Cortex of kidney (tissue), 1 donor: ENCODE measurements at places on chromosomes 6 and 20.

GRCh38 chr6:162056745-162057144 is 670.8 kb downstream of the PRKN start:
- no peak for DNase-seq

DNA sequence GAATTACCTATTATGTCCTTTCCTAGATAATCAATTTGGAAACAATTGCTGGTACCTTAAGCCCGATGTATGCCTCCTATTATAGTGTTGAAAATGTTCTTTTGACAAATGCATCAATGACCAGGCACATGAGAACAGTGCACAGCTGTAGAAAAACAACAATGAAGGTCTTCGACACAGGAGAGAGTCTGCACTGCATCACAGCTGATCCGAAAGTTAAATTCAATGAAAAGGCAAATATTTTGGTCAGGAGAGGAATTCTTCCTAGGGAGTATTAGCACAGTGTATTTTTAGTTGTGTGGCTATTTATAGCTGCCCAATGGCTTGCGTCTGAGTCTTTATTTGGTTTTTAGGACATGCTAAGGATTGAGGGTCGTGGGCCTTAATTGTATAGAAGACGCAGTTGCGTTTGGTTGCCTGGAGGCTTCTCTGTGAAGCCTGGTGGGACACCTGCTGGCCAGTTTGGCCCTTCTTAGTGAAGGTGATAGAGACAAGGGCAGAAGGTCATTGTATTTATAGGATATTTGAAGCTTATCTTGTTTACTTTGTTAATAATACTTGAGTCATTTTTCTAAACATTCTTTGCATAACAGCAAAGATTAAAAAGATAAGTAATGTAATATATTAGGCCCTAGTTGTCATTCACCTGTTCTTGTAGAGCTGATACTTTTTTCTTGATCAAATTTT is 72.3 kb downstream of the CDYL start:
- no peak for DNase-seq

DNA sequence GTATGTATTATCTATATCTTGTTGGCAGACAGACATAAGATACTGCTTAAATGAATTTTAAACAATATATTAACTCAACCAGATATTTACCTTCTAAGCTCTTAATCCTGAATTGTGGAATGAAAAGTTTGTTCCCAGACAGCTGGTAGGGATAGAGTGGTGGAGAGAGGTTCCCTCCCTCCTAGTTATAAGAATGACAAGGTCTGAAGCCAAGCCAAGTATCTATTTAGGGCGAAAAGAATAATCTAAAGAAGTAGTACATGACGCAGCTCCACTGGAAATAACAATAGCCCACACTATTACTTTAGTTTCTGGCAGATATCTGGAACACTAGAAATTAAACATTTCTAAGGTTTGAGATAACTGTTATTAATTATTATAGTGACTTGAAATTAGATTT is 104.3 kb downstream of the AHI1 start:
- DNase-seq = no peak

DNA sequence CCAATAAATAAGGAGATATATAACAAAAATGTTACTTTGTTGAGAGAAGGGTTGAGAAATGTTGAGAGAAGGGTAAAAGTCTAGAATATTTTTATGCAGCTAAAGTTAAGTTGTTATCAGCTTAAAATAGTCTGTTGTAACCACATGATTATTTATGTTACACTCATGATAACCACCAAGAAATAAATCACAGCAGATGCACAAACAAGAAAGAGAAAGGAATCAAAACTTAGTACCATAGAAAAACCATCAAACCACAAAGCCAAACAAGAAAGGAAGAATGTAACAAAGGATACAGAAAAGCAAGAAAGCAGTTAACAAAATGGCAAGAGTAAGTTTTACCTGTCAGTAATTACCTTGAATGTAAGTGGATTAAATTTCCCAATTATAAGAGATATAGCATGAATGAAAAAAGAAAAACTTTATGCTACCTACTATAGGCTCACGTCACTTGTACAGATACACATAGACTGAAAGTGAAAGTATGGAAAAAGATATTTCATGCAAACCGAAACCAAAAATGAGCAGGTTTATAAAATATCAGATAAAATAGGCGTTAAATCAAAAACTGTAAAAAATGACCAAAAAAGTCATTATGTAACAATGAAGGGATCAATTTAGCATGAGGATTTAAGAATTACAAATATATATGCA is 93.6 kb downstream of the STXBP5 start:
- no peak for DNase-seq

GRCh38 chr6:56540232-56541029 is 102.3 kb downstream of the DST start:
- no peak for DNase-seq

DNA sequence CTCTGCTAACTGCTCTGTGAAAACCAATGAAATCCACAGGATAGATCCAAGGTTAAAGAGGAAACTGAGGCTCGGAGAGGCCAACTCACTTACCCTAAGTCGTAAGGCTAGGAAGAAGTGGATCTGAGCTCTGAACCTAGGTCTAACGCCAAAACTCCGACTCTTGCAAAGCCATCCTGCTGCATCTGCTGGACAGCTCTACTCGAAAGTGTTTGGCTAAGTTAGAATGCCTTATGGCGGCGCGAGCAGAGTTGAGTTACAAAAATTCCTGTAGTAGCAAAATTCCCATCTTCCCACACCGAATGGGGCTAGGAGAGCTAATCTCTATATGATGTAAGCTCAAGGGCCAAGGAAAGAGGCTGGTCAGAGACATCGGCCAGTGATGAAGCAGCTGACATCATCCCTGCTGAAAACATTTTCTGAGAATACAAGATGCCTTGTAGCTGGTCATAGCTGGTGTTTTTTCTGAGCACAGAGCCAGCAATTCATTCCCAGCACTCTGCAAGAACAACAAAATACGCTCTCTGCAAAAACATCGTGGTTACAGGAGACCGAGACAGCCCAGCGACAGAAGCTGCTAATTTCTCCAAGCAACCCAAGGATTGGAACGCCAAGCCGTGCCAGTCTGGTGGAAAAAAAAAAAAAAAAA is 1.8 kb downstream of the SPATA2 start:
- no peak for DNase-seq

DNA sequence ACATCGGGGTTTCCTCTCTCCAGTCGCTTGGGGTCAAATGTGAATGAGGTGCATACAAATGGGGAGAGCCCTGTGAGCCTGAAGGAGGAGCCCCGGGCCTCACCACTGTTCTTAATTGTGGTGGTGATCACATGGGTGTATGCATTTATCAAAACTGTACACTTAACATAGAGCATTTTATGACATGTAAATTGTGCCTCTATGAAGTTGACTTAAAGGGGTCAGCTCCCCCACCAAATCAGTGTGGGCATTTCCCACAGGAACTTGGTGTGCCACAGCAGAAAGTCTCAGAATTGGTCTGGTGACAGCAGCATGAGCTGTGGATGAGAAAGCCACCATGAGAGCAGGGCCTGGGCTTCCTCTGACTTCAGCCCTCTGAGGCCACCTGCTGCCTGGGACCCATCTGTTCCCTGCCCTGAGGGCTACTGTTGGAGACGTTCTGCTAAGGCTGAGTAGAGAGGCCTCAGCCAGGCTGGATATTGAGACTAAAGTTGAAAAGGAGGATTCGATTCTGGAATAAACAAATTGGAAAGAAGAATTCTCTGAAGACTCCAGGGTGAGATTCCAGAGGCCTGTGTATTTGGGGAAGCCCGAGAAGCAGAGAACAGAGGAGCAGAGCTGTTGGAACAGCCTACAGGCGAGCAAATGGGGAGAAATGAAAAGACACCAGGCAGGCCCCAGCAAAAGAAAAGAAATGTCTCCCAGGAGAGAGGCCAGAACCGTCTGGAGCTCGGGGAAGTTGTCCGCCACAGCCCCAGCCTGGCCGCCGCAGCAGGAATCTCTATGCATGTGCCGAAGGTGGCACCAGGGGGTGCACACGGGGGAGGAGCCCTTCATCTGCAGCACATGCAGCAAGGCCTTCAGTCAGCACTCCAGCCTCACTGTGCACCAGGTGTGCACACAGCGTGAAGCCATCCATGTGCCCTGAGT is 37.6 kb upstream of the XRN2 start:
- DNase-seq = no peak

GRCh38 chr6:10259671-10260070 is 155.2 kb downstream of the TFAP2A start:
- DNase-seq = no peak

DNA sequence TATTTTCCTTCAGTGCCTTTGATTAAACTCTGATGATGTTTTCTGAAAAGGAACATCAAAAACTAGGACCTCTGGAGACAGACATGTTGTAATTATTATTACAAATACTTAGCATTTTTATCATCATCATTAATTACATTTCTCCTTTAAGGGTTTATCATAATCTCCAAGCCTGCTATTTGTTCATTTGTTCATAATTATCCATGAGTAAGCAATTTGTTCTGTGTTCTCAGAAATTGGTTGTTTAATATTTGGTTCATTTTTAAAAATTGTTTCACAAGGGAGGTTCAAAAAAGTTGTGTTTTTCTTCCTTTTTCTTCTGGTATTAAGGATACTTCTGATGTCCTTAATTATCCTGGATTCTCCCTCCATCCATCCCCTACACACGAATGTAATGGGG is 850.2 kb upstream of the FLRT3 start:
- DNase-seq = no peak
